ENCODE measurements at places on chromosomes 3 and 15.
A peak's percentile ranks its signal among the peaks of the same experiment; 100 is the strongest.

GRCh38 chr3:42709621-42710020 lies 7.0 kb upstream of the HHATL start:
- DNase-seq = peak; percentile 12

- no peak for DNase-seq
These were observed 155.0 kb downstream of the ATP8B4 start for GRCh38 chr15:49964061-49964460.

GRCh38 chr3:45931496-45931895 lies 11.8 kb upstream of the CXCR6 start:
- no peak for DNase-seq

DNA sequence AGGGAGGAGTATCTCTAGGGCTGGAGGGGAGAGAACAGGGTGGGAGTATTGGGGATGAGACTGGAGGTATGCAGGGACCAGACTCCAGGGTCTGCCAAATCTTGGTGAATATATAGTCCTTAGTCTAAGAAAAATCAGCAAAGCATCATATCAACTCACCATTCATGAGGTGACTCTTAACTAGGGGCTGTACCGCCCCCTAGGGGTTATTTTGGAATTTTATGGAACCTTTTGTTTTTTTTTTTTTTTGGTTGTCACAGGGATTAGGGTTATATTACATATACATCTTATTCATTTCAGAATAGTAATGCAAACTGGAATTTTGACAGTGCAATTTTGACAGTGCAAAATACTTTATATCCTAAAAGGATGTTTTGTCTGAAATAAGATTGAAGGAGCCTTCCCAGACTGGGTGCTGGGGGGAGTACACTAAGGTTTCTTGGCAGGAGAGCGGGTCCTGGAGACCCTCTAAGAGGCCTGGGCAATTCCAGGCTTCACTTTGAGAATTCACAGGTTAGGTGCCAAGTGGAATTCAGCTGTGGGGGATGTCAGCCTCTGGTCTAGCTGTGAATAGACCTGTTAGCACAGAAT lies 7.5 kb downstream of the CMTM7 start:
- no peak for DNase-seq

DNA sequence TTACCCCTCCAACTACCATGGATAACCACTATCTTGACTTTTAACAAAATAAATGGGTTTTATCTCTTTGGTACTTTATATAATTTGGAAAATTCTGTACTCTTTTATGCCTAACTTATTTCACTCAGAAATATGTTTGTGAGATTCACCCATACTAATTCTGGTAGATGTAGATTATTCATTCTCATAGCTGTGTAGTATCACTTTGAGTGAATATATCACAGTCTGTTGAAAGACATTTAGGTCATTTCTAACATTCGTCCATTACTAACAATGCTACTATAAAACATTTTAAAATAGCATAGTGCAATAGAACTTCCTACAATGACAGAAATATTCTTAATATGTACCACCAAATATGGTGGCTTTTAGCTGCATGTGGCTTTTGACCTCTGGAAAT lies 542.4 kb downstream of the RBMS3 start:
- no peak for DNase-seq

- DNase-seq = no peak
These were observed 10.5 kb downstream of the SLC6A6 start for GRCh38 chr3:14412831-14413380.

DNA sequence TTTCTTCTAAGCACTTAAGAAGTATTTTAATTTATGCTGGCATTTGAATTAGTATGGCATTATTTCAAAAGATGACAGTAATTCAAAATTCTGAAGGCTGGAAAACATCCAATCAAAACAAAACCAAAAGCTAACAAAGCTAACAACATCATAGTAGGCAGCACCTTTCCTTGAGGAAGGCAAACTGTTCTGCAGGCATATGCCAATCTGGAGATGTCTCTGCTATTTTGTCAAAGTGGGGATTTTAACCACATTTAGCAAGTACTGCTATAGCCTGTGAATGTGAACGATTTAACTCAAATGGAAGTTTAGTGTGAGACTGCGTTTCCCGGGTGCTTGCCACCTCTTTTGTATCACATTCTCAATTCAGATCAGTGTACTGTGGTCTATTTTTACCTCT lies 16.7 kb upstream of the GABRA5 start:
- DNase-seq = no peak

- DNase-seq = no peak
These were observed 61.1 kb downstream of the CCNL1 start for GRCh38 chr3:157098823-157099185.

GRCh38 chr3:15977598-15978232 lies 179.9 kb upstream of the ANKRD28 start:
- no peak for DNase-seq

DNA sequence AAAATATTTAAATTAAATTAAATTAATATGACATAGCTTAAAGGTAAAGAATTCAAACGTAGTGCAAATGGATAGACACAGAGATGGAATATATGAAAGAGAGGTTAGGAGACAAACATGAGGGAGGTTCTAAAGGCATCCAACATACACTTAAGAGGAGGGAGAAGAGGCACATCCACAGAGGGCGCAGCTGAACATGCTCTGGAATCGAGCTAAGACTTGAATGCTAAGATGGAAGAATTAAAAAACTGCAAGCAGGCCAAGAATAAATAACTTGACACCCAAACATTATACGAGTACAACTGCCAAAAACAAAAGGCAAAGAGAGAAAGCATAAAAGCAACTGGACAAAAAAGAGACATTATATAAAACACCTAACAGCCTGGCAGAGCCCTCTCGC lies 9.1 kb upstream of the PRR20G start:
- no peak for DNase-seq

- no peak for DNase-seq
These were observed 69.3 kb upstream of the CMTM7 start for GRCh38 chr3:32322311-32322710.

DNA sequence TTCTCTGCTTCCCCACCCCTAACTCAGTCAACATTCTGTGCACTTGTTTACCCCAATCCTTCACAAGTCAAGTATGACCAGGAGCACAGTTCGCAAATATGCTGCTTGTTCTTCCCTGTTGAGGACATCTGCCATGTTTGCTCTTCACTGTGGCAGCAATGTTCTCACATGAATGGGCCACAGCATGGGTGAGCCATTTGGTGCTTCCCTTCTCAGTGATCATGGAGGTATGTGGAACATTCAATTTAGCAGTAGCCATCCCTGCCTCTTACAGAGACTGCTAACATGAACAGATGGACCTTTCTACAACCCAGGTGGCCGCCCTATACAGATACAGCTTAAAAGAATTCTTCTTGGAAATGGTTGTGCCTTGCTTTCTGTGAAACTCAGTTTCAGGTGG lies 660.1 kb upstream of the SGO1 start:
- DNase-seq = no peak

DNA sequence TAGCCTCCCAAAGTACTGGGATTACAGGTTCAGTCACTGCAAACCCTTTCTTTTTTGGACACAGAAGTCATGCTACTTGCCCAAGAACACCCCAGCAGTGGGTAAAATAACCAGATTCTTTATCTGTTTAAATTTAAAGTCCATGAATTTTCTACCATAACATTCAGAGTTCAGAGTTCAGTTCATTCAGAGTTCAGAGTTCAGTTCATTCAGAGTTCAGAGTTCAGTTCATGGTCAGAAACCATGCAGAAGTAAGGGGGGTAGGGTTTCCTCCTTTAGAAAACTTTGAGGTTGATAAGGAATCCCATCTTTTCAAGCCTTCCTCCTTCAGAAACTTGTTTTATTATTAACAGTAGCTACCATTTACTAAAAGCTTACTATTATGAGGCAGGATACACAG lies 43.2 kb downstream of the RAF1 start:
- DNase-seq = no peak

DNA sequence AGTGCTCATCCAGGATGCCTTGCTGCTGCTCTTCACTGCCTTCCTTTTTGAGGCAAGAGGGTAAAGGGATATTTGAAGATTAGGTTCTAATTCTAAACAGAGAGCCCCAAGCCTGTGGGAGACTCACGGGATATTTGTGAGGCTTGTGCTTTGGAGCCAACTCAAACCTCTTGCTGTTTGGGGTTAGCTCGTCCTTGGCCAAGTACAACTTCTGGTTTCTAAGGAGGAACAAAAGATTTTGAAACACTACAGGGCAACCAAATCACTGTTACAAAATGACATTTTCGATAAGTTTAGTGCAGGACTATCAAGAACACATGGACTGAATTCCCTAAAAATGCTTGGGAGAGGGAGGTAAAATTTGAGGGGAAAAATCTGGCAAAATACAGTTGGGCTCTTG lies 190.2 kb downstream of the RORA start:
- DNase-seq = no peak

DNA sequence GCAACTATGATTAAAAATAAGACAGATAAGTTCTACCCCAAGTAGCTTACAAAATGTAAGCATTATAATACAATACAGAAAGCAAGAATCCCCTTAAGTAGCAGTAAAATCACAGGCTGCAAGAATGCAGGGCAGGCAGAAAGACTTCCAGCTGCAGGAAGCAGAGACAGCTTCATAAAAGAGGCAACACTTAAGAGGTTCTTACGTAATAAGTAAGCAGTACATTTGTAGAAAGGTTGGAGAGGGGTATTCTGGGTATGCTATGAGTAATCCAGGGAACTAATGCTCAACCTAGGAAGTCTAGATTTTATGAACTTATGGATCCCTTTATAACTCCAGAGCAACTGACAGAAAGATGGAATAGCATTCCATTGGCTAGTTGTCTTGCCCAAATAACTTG lies 151.6 kb downstream of the IL5RA start:
- no peak for DNase-seq

GRCh38 chr3:145739926-145740325 lies 421.1 kb downstream of the PLOD2 start:
- DNase-seq = no peak

GRCh38 chr3:195210266-195210973 lies 60.5 kb downstream of the XXYLT1 start:
- no peak for DNase-seq

GRCh38 chr3:43194490-43195114 lies 88.7 kb upstream of the POMGNT2 start:
- no peak for DNase-seq

DNA sequence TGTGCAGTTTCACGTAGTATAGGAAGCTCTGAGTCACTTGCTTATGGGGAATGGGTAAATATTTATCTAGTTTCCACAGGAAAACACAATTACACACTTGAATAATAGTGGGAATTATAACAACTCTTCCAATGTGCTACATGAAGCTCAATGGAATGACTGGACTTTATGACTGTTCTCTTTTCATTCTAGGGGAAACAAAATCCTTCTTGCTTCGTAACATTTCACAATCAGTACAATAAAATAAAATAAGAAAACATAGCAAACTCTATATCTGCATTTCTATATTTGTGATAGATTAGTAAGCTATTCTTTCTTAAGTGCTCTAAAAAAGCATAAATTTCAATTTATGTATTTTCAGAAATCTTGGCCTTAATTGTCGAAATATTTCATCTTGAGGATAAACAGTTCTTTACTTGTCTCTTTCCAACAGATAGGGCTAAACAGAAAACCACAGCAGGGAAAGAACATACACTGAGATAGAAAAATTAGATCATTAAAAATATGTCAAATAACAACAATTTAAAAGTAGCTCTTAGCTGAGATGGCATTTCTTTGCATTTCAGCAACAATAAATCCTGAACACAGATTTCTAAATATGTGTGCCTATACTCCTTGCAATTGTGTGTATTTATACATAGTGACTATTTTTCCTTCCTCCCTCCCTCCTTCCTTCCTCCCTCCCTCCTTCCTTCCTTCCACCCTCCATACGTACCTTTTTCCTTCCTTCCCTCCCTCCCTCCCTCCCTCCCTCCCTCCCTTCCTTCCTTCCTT lies 395.5 kb upstream of the KCNMB2 start:
- DNase-seq = no peak

DNA sequence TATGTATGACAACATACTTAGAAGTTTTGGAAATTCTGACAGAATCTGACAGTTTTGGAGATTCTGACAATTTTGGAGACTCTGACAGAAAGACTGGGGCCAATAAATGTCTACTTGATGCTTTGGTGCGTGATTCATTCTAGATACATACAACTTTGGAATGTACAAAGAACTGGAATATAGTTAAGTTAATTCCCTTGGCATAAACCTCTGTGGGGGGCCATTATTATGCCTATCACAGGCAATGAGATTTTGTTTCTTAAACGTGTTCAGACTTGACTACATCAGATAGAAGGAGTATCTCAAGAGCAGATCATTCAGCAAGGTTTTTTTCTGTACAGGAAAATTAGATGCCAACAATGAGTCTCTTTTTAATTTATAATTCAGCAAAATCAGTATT lies 617.6 kb upstream of the ZNF717 start:
- DNase-seq = no peak

DNA sequence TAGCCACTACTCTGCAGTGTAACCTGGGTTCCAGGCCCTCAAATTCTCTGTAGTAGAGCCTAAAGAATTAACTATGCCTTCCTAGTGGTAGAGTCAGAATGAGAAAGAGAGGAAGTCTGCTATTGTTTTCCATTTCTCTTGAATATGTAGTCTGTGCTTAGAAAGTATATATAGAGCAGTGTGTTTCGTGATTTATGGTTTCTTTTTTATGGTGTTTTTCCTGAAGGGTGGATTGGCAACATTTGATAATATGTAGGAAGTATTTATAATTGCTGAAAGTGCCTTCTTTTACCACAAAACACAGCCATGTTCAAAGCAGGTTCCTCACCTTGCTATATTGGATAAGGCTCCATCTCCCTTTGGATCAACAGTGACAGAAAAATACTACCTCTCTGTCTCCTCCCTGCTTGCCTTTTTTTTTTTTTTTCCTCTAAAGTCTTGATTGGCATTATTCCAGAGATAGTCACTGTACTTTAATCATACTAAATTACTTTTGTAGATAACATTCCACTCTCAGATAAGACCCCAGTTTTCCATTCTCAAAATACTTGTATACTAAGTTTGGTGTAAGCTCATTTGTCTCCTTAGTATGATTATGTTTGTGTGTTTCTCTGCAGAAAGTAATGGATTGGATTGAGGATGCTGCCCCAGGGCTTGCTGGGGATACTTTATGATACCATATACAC lies 47.8 kb downstream of the IQGAP1 start:
- DNase-seq = no peak

GRCh38 chr15:44598066-44598465 lies 61.1 kb downstream of the EIF3J start:
- no peak for DNase-seq

- DNase-seq = no peak
These were observed 55.2 kb downstream of the TMOD3 start for GRCh38 chr15:51884517-51885236.

- DNase-seq = no peak
These were observed 514.0 kb downstream of the OCA2 start for GRCh38 chr15:27585041-27585640.

DNA sequence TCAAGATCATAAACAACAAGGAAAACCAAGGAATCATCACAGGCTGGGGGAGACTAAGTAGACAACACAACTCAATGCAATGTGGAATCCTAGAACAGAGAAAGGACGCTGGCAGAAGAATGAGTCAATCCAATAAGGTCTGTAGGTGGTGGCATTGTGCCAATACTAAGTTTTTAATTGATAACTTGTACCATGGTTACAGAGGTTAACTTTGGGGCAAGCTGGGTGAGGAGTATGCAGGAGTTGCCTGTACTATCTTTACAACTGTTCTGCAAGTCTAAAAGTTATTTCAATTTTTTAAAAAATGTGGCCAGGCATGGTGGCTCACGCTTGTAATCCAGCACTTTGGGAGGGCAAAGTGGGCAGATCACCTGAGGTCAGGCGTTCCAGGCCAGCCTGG lies 46.2 kb downstream of the RORA start:
- DNase-seq = no peak

Data from head of caudate nucleus (tissue), 42 donors.